ENCODE measurements at places on chromosomes 7 and 10. TPM values are rescaled to one million over a fixed set of nuclear protein-coding genes. Genes with fewer than 3 reads are reported as not detected.

The NUPR2 gene
- total RNA-seq = not detected

GRCh38 chr7:22597844-22598243 lies 97.9 kb upstream of the STEAP1B start:
- DNase-seq = no peak

- DNase-seq = peak; percentile 90
Observed at GRCh38 chr10:128035557-128035973, 90.7 kb downstream of the MKI67 start.

DNA sequence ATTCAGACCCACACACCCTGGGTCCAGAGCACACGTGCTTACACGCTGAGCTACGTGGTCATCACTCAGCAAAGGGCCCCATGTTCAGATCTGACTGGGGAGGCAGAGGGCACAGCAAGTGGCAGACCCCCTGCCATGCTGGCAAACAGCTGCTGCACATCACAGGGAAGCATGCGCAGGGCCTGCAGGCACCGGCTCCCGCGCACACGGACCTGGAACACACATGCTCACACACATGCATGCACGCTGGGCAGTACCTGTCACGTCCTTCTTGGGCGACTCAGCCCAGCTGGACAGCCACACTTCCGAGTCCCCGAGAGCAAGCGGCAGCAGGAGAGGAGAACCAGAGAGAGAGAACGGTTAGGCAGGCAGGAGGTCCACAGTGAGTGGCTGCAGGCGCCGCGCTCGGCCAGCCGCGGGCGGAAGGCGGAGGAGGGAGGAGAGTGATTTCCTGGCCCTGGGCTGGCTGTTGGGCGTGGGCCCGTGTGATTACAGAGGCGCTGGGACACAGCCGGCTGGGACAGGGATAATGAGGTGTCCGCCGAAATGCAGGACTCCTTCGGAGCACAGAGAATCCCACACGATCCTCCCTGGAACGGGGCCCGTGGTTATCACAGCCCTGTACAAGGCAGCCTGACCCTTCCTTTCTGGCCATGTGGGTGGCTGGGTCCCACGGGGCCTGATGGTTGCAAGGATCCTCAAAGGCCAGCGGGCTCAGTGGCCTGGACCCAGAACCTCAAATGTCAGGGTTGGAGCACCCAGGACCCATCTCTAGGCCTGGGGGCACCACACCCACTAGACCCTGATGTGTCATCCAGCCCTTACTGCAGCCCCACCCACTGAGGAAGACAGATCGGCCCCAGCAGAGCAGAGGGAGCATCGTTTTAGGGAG lies 175.1 kb downstream of the NEURL1 start:
- DNase-seq = peak; percentile 67

DNA sequence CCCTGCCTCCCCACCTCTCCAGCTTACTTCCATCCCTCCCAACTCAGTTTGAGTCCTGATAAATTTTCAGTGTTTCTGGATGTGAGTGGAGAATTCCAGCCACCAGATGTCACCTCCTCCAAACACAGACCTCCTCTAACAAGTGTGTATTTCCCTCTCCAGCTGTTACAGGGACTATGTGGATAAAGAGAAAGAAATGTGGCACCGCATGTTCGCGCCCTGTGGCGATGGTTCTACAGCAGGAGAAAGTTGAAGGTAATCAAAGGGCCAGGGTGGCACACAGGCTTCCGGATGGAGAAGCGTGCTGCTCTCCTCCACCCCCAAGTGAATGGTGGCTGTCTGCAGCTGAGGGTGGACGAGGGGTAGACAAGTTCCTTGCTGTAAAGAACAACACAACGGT lies 14.7 kb downstream of the FKBP6 start:
- peak; percentile 81 for DNase-seq
